ENCODE measurements at places on chromosomes 13 and 19.
A peak's percentile ranks its signal among the peaks of the same experiment; 100 is the strongest.

GRCh38 chr13:40985381-40986100 is 33.6 kb downstream of the ELF1 start:
- DNase-seq = no peak

- no peak for DNase-seq
Observed at GRCh38 chr13:98879957-98880356, 97.9 kb downstream of the DOCK9 start.

DNA sequence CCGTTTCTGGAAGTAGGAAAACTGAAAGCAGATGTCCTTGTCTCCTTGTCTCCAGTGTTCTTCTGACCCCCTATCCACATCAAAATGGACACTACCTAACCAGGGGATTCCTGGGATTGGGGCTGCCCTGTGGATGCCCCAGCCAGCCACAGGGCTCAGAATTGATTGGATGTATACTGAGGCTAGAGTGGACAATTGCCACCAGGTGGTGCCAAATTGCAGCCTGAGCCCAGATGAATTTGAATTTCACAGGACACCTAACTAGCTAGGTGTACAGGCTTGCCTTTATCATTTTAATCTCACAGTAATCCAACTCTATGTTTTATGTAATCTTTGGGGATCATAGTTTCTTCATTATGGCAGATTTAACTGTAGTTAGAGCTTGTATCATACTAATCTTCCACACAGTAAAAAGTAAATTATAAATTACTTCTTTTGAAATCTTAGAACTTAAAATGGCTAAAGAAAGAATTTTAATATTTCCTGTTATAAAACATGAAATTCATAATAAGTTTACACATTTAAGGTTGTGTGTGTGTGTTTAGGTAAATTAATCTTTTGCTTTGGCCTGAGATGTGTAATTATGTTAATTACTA is 58.0 kb downstream of the PIBF1 start:
- peak; percentile 43 for DNase-seq

DNA sequence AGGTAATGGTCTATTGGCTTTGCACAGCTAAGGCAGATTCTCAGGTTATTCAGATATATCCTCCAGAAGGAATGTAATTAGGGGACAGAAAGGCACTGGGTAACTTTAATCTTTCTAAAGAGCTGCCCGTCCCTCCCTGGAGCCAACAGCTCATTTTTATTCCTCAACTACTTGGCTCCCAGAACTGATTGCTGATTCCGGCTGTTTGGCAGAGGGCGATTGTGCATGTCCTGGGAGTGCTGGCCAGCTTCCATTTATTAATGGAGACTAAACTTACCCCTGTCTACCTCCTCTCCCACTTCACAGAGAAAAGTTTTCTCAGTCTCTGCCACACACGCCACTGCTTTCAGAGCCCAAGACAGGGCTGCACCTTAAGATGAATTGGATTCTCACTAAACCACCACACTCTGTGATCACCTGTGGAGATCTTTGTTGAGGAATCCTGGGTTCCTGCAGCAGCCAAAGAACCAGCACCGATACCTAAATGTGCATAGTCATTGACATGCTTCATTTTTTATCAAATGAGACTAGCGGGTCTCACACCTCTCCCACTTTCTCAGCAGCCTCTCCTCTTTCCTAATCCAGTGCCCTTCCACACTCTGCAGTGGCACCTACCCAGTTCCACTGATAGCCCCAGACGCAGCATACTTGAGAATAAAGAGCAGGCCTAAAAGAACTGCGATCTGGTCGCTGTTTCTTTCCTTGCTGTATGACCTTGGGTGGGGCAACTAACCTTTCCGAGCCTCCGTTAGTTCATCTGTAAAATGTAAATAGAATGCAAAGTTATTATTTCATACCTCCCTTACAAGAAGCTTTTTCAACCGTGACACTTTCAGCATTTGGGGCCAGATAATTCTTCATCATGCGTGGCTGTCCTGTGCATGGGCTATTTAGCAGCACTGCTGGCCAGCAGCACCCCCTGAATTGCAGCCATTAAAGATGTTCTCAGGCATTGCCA is 648.7 kb downstream of the UQCRFS1 start:
- no peak for DNase-seq

DNA sequence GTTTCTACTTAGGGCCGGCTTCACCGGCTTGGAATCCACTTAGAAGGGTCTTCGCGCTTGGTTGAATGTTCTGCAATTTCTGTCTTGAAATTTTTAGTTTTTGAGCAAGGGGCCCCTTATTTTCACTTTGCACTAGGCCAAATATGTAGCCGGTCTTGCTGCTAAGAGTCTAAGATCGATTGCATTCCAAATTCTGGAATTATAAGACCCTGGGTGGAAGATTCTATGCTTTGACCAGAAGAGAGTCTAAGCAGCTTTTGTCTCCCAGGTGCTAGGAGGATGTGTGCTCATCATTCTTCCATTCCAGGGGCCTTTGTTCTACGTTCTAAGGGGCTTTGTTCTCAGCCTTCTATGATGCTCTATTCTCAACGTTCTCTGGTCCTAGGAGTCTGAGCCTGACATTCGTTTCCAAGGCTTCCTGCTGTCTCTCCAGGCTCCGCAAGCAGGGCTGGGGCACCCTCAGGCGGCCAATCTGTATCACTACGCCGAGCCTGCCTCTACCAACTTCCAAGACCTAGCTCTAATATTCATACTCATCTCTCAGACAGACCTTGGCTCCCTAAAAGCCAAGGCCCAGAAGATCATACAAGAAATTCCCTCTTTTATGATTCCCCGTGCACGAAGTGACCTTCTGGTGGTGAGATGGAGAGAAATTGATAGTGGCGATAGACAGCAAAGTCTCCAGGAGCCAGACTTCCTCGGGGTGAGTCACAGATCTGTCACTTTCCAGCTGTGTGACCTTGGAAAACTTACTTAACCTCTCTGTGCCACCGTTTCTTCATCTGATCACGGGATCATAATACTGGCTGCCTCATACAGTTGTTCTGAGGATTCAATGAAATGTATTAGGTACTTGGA is 982 bp upstream of the DACT3 start:
- DNase-seq = peak; percentile 86

DNA sequence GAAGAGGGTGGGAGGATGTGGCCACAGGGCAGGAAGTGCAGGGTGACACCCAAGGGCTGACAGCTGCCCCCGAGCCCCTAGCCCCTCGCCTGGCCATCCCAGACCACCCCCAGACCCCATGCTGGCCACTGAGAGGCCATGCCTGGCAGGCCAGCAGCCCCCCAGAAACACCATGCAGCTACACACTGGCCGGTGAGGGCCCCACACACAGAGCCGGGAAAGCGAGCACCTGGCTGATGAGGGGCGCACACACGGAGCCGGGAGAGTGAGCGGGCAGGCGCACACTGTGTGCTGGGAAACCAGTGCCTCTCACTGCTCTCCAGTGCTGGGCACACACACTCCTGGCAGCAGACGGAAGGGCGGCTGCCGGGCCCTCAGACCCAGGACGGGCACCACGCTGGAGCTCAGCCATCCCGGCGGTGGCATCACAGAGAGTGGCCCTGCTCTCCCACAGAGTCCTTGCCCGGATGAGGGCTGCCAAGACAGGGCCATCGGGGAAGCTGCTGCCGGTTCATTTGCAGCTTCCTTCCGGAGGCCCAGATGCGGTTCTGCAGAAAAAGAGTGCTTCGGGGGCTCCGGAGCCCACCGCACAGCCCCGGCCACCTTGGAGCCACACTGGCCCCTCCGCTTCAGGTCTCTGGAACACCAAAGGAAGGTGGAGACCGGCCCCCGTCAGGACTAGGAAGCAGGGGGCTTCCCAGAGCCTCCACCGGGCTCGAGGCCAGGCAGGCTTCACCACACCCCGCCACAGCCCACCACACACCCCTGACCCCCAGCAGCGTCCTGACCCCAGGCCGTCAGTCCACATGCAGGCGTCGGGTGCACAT is 76.4 kb downstream of the SPACA7 start:
- no peak for DNase-seq

DNA sequence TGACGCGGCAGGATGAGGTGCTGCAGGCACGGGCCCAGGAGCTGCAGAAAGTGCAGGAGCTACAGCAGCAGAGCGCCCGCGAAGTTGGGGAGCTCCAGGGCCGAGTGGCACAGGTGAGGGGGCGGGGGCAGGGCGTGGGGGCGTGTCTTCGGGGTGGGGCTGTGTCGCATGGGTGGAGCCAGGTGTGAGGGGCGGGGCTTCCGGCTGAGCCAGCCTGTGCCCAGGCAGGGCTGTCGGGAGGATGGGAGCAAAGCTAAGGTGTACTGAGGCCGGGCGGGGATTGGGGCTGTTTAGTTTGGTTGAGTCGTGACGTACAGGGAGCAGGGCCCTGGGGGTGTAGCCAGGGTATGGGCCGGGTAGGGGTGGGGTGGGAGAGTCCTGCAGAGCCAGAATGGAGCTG is 62.3 kb downstream of the KCNC3 start:
- DNase-seq = peak; percentile 70

GRCh38 chr19:30854207-30854606 is 482.0 kb downstream of the ZNF536 start:
- DNase-seq = no peak

Measured in activated CD4-positive, alpha-beta T cell treated with anti-CD3 and anti-CD28 coated beads for 48 hours (primary cell).